Fibroblast of skin of abdomen (primary cell): ENCODE measurements at places on chromosomes 7 and 10.

GRCh38 chr7:69732203-69732602, 133.9 kb downstream of the AUTS2 start:
- DNase-seq = no peak

GRCh38 chr10:57960406-57960805, 307.3 kb downstream of the IPMK start:
- DNase-seq = no peak

GRCh38 chr10:63689768-63690167, 168.6 kb downstream of the REEP3 start:
- no peak for DNase-seq

- DNase-seq = peak; percentile 87
These were observed 771 bp downstream of the PHYHIPL start for GRCh38 chr10:59177031-59177797.

DNA sequence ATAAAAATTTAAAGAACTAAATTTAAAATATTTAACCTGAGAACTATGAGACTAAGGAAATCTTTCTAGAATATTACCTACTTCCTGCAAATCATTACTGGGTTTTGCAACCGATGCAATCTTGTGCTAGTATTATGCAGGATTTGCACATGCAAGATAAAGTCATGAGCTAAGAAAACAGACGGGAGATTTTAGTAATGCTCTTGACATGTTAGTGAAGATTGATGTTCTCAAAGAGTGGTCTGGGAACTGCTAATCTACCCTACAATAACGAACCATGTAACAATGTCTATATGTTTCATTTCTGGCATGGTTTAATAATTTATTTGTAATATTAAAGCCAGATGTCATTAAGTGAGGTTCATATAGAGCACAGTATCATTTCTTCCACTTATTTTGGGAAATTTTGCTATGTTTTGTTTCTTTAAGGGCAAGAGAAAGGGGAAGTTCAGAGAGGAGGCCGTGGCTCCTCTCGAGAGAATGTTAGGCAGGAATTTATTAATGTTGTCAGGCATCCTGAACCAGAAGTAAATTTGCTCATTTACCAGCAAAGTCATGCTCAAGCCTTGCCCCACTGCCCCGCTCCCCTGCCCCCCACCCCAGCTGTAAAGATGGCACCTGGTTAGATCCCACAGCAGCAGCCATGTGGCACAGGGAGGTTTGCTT, 22.8 kb downstream of the LRRC17 start:
- DNase-seq = peak; percentile 84

DNA sequence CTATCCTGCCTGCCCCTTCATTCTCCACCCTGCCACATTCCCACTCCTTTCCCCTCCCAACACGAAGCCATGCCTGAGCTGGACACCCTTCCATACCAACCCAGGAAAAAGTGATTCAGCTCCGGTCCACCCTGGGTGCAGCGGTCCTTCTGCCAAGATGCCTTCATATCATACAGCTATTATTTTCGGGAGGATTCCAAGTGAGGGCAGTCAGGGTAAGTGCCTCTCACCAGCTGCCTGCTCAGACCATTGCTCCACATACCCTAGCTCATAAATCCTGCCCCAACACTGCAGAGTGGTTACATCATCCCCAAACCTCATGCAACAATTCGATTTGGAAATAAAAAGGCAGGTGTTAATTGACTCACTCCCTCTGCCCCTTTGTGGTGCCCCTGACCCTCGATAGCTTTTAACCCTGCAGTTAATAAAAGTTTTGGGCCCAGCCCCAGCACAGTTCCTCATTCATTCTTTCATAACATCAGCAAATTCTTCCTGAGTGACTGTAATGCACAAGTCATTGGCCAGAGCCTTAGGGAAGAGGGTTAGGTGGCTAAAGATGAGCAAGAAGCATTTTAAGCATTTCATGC, 42.6 kb downstream of the ZNF503 start:
- peak; percentile 88 for DNase-seq

DNA sequence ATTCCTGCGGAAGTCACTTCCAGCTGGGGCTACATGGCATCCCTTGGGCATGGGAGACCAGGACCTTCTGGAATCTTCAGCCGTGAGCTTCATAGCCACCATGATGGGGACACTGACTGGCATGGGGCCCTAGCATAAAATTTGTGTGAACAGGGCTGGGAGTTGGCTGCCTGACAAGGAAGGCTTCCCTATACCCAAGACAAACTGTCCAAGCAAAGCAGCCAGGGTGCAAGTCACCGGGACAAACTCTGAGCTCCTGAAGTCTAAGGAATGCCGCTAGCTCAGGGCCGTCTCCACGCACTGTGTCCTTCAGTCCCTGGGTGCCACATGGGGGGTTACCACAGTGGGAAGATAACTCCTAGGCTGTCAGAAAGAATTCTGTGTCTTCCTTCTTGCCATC, 627.4 kb downstream of the CALN1 start:
- DNase-seq = no peak

GRCh38 chr10:119675483-119676170, 24.4 kb downstream of the BAG3 start:
- DNase-seq = no peak

DNA sequence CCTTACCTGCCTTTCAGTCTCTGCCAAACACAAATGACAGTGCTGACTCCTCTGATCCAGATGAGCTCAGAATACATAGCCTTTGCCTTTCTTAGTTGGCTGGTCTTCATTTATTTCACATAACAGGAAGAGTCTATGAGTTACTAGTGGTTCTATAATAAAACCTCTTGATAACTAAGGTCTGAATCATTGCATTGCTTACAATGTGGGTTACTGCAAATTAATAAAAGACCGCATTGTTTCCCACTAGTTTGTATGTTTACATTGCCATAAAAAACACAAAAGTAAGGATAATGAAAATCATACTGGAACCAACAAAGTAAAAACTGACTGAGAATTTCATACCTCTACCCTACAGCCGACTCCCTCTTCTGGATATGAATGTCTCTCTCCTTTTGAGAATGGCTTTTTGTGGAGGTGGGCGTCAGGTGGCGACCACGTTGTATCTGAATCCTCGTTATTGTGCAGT, 62.0 kb upstream of the AKR1E2 start:
- peak; percentile 81 for DNase-seq

DNA sequence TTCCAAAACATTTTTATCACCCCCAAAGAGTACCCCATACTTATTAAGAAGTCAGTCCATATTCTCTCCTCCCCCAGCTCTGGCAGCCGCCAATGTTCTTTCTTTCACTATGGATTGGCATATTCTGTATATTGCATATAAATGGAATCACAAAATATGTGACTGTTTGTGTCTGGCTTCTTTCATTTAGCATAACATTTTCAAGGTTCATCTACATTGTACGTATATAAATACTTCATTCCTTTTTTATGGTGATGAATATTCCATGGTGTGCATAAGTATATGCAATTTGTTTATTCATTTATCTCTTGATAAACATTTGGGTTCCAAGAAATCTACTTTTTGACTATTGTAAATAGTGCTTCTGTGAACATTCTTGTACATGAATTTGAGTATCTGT, 653.1 kb downstream of the XPNPEP1 start:
- DNase-seq = no peak

GRCh38 chr7:142188154-142188553, 69.7 kb downstream of the PRSS58 start:
- no peak for DNase-seq

DNA sequence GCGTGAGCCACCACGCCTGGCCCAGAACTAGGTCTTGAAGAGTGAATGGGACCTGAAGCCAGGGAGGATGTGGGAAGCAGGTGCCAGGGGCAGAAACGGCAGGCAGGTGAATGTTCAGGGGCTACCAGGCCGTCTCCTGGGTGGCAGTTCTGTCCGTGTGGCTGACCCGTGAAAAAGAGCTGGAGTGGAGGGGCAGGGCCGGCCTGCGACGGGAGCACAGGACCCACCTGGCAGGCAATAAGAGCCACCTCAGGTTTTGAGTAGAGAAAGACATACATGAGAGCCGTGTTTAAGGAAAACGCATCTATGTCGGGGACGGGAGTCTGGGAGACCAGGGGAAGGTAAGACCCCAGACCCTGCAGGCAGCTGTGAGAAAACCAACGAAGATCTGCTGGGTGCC, 70.7 kb upstream of the ATP6V0A4 start:
- no peak for DNase-seq

GRCh38 chr7:119374436-119374835, 898.5 kb upstream of the KCND2 start:
- no peak for DNase-seq

- DNase-seq = no peak
These were observed 1.2 kb upstream of the HOXA2 start for GRCh38 chr7:27103489-27104226.

GRCh38 chr7:149209518-149210269, 14.3 kb downstream of the ZNF282 start:
- DNase-seq = peak; percentile 27

DNA sequence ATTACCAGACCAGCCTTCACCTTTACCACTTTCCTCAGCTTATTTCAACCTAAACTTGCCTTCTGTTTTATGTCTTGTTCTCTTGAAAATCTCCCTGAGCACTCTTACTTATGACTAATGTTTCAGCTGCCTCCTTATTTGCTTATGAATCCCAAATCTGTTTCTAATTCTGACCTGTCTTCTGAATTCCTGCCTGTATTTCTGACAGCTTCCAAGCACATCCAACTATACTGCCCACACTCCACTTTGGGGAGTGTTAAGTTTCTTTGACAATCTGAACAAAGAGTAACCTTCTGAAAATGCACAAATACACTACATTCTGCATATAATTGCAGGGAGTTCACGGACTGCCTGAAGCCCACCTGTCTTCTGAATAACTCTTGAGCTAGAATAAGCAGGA, 48.7 kb downstream of the ARMC3 start:
- peak; percentile 55 for DNase-seq
